ENCODE measurements at places on chromosomes 1 and 21.

DNA sequence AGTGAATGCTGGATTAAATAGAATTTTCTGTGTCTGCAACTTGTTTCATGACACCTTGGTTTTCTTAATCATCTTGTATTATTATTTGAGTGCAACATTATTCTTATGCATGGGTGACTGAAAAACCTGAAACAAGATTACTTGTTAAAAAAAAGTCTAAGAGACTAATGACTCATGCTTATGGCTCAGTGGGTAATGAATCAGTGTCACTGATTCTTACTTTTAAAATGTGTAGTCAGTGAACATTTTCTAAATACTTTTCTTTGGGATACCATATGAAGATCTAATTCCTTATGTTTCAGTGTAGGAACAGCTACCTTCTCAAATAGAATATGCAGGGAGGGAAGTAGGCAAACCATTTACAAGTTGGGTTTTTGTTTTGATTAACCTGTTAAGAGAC is 65.5 kb downstream of the PRKAA2 start:
- DNase-seq, result no peak

GRCh38 chr1:97903626-97904025 is 17.2 kb downstream of the DPYD start:
- DNase-seq, result no peak

- no peak for DNase-seq
These were observed 15.4 kb downstream of the NPPA start for GRCh38 chr1:11831945-11832725.

DNA sequence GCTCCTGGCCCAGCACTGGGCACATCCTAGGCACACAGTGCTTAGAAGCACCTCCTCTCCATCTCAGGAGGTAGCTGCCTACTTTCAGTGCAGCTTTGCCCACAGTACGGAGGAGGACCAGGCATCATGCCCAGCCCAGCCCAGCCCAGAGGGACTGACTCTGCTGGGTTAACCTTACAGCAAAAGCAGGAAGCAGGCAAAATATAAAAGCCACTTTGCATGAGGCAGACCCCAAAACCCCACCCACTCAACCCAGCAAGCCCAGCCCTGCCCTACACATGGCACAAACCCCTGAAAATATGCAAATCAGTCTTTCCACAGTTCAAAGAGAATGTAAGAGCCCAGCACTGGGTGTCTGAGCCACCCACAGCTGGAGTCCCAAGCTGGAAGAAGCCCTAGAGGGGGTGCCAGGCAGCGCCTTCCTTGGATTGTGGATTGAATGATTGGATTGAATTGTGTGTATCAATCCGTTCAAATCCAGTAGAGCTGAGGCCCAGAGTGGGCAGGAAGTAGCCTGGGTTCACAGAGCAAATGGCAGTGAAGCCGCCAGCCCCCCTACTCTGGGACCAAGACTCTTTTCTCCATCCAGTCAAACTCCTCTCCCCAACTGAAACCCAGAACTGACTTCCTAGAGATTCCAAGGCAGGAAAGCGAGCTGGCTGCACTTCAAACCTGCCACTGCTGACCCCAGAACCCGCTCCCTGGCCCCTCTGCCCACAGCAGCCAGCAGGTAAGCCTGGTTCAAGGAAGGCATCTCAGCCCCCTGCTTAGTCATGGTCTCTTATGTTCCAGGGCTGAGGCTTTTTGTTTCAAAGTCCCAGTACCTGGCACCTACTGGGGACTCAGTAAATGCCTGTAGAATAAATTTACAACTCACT is 117.7 kb downstream of the LACTBL1 start:
- no peak for DNase-seq

DNA sequence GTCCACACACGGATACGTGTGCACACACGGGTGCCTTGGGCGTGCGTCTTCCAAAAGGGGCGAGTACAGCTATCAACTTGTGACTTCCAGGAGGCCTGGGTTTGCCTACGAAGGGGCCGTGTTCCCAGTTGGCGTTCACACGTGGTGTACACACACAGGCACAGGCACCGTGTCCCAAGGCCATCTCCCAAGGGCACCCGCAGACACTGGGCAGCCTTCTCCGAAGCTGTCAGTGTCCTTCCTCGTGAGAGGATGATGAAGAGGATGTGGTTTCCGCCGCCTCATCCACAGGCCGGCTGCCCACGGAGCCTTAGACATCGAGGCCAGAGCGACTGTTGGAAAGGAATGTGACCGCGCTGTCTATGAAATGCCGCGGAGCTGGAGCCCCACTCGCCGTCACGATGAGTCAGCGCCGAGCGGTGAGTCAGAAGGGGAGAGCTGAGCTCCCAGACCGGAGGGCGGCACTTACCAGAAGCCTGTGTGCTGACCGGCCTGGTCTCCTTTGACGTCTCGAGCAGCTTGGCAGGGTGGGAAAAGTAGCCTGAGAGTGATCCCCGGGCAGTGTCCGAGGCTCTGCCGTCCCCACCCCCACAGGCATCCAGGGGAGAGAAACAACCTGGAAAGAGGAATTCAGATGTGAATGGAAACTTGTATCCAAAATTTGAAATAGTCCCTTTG is 141.4 kb upstream of the ARHGEF16 start:
- DNase-seq, result peak; percentile 62
